ENCODE measurements at places on chromosomes 16 and 17. TPM values are rescaled to one million over a fixed set of nuclear protein-coding genes. Genes with fewer than 3 reads are reported as not detected.

Gene KRT39
- total RNA-seq: not detected

Gene TNRC6C
- total RNA-seq: 24.7 TPM

Gene ASGR2
- total RNA-seq: 0.29 TPM

Gene COL1A1
- 227 TPM for total RNA-seq

Gene FGF11
- total RNA-seq: 5.7 TPM

Gene VAT1L
- 5.9 TPM for total RNA-seq

Gene SLC38A8
- 1.1 TPM for total RNA-seq

Gene IKZF3
- total RNA-seq: 0.15 TPM

Gene KRTAP4-1
- total RNA-seq: not detected

Gene RPTOR
- total RNA-seq: 27.4 TPM

Gene CNGB1
- total RNA-seq: not detected

Gene PRAC2
- total RNA-seq: not detected

Gene NACA2
- total RNA-seq: not detected

Gene ETV4
- 0.93 TPM for total RNA-seq

Gene CLEC18A
- total RNA-seq: 1.1 TPM

Gene GPR139
- total RNA-seq: not detected

Gene TBKBP1
- 11.7 TPM for total RNA-seq

Data from heart left ventricle (tissue), 16 donors.